G401 (cell line): ENCODE measurements at places on chromosomes 6 and 20. TPM values are rescaled to one million over a fixed set of nuclear protein-coding genes. Genes with fewer than 3 reads are reported as not detected.

DNA sequence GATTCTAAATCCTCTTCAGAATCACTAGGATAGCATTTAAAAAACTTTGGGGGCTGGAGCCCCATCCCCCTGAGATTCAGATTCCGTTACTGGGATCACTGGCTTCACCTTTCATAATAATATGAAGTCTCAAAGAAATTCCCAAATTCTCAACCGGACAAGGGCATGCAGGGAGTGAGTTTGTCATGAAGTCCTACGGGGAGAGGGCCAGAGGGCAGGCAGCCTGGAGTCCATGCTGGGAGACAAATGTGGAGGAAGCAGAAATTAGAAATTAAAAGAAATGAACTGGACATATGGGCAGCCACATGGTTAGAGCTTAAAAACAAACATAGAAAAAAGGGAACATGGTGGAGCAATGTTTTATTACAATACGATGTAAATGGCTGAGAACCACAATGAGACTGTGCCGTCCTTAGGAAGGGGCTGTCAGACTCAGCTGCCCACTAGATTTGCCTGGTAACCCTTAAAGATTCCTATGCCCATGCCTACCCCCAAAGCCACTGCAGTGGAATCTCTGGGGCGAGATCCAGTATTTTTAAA, 142.6 kb downstream of the CEBPB start:
- DNase-seq, result no peak

The SIRPD gene
- not detected in 2 replicates for total RNA-seq

GRCh38 chr6:43831191-43831590, 61.2 kb downstream of the VEGFA start:
- no peak for DNase-seq

GRCh38 chr6:108805611-108806167, 42.5 kb upstream of the ARMC2 start:
- DNase-seq, result peak; percentile 72

- DNase-seq, result no peak
Observed at GRCh38 chr6:14440215-14440910, 322.8 kb downstream of the CD83 start.

- no peak for DNase-seq
Observed at GRCh38 chr6:127869772-127870404, 31.0 kb downstream of the THEMIS start.
